ENCODE measurements at places on chromosomes 13 and 19. TPM values are rescaled to one million over a fixed set of nuclear protein-coding genes. Genes with fewer than 3 reads are reported as not detected.
A peak's percentile ranks its signal among the peaks of the same experiment; 100 is the strongest.

DNA sequence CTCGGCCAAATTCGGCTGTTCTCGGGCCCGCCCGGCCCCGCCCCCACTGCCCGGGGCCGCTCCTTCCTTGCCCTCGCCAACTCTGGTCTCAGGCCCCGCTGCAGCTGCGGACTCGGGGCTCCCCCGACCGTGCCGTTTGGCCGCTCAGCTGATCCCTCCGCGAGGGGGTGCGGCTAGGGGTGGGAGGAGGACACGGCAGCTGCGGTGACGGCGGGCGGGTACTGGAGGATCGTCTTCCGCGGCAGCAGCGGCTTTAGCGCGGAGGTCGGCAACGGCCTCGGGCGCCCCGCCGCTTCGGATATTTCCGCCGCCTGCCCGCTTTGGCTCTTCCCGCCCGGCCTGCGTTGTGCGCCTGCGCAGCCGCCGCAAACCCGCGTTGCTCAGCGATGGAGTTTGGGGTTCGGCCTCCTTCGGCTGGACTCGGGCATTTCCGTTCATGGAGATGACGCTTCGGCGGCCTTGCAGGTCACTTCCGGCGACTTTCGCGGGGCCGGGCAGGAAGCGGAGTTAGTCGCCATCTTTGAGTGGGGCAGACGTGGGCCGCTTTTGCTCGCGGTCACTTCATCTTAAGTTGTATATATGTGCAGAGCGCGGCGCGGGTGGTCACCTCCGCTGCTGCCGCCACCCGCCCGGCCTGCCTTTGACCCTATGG is 338 bp upstream of the UBE2M start:
- H3K27ac ChIP-seq: peak overlapping the region; percentile 99
- peaks cover 4% of the 10 kb centered on the region for H3K36me3 ChIP-seq
- peak overlapping the region; percentile 38 for H3K4me3 ChIP-seq
- peaks cover 69% of the 10 kb centered on the region for H3K4me1 ChIP-seq
- peak; percentile 99 for DNase-seq

DNA sequence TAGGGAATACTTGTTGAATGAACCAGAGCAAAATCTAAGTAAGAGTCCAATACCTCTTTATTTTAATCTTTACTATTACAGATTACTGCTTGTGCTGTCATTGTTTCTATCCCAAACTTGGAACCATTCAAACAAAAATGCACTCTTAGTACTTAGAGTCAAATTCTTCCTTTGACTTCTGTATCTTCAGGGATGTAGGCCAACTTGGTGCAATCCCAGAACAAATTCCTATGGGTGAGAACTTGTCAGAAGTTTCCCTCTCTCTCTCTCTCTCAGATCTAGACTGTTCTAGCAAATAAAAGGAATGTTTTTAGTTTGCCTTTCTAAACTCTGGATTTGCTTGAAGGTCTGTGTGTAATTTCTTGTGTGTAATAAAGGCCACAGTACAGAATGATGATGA is 329.0 kb upstream of the TMTC4 start:
- H3K4me1 ChIP-seq: no peaks in the 10 kb centered on the region
- no peak for DNase-seq
- no peaks in the 10 kb centered on the region for H3K27me3 ChIP-seq
- H3K27ac ChIP-seq: no peak overlapping the region
- H3K36me3 ChIP-seq: no peaks in the 10 kb centered on the region
- no peak overlapping the region for H3K4me3 ChIP-seq

DNA sequence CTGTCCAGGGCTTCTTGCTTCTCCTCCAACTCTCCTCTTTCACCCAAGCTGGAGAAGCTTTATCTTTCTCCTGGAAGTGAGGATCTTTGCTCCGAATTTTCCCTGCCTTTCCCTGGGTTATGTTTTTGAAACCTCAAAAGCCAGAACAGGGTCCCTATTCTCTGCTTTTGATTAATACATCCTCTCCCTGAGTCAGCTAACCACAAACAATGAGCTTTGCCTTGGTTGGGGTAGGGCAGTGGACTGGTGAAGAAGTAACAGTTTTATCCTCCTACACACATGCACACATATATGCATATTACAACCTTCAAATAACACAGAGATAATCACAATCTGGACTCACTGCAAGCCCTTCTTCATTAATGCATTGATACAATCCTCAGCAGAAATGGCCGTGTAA is 44.6 kb downstream of the DLEU7 start:
- no peak for DNase-seq
- H3K4me1 ChIP-seq: peaks cover 10% of the 10 kb centered on the region
- no peak overlapping the region for H3K27ac ChIP-seq
- no peaks in the 10 kb centered on the region for H3K36me3 ChIP-seq
- H3K4me3 ChIP-seq: no peak overlapping the region

DNA sequence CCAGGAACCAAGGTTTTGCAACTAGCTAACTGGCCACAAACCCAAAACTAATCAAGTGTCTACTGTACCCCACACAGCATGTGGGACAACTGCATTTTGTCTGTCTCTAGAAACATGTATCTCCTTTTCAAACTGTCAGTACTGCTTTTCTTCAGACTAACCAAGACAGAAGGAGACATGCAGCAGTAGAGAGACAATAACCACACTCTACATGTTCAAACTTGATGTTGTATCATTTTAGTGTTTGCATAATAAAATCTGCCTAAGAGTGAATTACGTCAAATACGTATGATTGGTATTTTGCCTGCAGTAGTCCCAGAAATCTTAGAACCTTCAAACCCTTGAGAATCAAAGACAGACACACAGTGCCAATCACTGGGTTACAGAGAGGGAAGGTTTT is 22.0 kb upstream of the FREM2 start:
- H3K4me3 ChIP-seq: no peak overlapping the region
- H3K27me3 ChIP-seq: no peaks in the 10 kb centered on the region
- H3K4me1 ChIP-seq: peaks cover under 1% of the 10 kb centered on the region
- DNase-seq: no peak
- H3K36me3 ChIP-seq: no peaks in the 10 kb centered on the region

DNA sequence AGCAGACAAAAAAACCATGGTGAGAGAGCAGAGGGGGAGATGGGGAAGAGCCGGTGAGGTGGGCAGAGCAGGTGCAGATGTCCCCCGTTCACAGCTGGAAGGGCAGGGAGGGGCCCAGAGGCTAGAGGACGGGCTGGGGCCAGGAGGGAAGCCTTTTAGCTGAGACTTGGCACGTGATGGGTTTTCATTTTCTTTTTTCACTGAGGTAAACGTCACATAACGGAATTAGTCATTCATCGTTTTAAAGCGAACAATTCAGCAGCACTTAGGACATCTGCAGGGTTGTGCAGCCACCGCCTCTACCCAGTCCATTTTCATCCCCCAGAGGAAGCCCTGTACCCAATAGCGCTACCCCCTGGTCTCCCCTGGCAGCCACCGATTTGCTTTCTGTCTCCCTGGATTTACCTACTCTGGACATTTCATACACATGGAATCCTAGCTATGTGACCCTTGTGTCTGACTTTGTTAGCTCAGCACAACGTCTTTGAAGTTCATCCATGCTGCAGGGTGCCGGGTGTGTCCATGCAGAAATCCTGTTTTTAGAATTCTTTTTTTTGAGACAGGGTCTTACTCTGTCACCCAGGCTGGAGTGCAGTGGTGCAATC is 16.0 kb upstream of the EMC10 start:
- no peaks in the 10 kb centered on the region for H3K4me1 ChIP-seq
- no peak overlapping the region for H3K27ac ChIP-seq
- no peak overlapping the region for H3K4me3 ChIP-seq
- DNase-seq: no peak

- no peaks in the 10 kb centered on the region for H3K36me3 ChIP-seq
- peaks cover 37% of the 10 kb centered on the region for H3K4me1 ChIP-seq
- peak; percentile 46 for DNase-seq
- H3K4me3 ChIP-seq: peak overlapping the region; percentile 53
- H3K27ac ChIP-seq: peak overlapping the region; percentile 48
These were observed 547 bp downstream of the ABCC4 start for GRCh38 chr13:95300625-95301182.

DNA sequence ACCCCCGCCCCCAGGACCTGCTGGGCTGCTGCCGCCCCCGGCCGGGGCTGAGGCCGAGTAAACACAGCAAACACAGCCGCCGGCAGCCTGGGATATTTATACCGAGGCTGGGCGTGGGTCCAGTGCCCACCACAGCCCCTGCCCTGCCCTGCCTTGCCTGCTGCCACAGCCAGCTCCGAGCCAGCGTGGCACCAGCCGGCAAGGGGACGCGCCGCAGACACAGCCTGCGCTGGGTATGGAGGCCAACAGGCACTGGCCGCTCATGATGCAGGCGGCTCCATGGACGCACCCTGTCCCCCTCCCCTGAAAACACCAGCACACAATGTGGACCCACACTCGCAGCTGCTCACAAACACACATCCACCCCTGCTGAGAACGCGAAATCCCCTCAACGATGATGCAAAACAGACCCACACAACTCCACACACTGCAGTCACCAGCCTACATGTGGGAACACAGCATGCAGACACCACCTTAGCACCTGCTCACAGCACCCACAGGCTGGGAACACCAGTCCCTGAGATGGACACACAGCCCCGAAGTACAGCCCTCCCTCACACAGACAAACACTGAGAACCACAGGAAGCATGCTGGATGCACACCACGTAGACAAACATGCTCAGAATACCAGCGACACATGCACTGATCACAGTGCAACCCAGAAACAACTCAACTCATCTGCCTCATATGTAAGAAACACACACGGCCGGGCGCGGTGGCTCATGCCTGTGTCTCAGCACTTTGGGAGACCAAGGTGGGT is 16.2 kb downstream of the CCDC97 start:
- H3K4me3 ChIP-seq: no peak overlapping the region
- peak overlapping the region; percentile 65 for H3K27ac ChIP-seq
- no peaks in the 10 kb centered on the region for H3K27me3 ChIP-seq
- peaks cover 46% of the 10 kb centered on the region for H3K4me1 ChIP-seq

GRCh38 chr19:55336101-55336500 is 3.6 kb upstream of the KMT5C start:
- no peaks in the 10 kb centered on the region for H3K27me3 ChIP-seq
- H3K4me1 ChIP-seq: peaks cover 21% of the 10 kb centered on the region
- H3K36me3 ChIP-seq: no peaks in the 10 kb centered on the region
- DNase-seq: no peak
- H3K4me3 ChIP-seq: no peak overlapping the region
- H3K27ac ChIP-seq: no peak overlapping the region

DNA sequence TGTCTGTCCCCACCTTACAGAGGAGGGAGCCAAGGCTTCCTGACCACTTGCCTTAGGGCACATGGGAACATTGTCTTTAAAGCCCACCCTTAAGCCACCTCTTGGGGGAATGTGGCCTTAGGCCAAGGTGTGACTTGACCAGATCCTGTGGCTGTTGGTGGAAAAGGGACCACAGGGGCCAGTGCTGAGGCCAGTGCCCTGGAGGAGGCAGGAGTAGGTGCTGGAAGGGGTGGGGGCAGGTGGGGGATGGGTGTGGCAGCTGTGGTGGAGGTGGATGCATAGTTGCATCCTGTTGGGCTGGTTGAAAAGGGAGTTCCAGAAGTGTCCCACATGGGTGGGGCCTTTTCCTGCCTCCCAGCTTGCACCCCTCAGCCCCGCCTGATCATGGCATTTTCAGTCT is 44.8 kb downstream of the DNM2 start:
- H3K4me3 ChIP-seq: no peak overlapping the region
- no peaks in the 10 kb centered on the region for H3K27me3 ChIP-seq
- DNase-seq: no peak
- H3K4me1 ChIP-seq: peaks cover 53% of the 10 kb centered on the region
- no peak overlapping the region for H3K27ac ChIP-seq

DNA sequence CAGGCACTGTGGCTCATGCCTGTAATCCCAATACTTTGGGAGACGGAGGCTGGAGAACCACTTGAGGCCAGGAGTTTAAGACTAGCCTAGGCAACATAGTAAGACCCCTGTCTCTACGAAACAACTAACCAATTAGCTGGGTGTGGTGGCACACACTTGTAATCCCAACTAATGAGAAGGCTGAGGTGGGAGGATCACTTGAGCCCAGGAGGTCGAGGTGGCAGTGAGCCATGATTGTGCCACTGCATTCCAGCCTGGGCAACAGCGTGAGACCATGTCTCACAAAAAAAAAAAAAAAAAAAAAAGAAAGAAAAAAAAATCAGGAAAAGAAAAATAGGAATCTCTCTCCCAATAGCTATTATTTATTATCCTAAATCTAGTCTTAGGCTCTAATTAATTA is 56.8 kb upstream of the UBAC2 start:
- no peaks in the 10 kb centered on the region for H3K36me3 ChIP-seq
- no peak overlapping the region for H3K27ac ChIP-seq
- no peaks in the 10 kb centered on the region for H3K4me1 ChIP-seq
- DNase-seq: no peak
- no peak overlapping the region for H3K4me3 ChIP-seq

DNA sequence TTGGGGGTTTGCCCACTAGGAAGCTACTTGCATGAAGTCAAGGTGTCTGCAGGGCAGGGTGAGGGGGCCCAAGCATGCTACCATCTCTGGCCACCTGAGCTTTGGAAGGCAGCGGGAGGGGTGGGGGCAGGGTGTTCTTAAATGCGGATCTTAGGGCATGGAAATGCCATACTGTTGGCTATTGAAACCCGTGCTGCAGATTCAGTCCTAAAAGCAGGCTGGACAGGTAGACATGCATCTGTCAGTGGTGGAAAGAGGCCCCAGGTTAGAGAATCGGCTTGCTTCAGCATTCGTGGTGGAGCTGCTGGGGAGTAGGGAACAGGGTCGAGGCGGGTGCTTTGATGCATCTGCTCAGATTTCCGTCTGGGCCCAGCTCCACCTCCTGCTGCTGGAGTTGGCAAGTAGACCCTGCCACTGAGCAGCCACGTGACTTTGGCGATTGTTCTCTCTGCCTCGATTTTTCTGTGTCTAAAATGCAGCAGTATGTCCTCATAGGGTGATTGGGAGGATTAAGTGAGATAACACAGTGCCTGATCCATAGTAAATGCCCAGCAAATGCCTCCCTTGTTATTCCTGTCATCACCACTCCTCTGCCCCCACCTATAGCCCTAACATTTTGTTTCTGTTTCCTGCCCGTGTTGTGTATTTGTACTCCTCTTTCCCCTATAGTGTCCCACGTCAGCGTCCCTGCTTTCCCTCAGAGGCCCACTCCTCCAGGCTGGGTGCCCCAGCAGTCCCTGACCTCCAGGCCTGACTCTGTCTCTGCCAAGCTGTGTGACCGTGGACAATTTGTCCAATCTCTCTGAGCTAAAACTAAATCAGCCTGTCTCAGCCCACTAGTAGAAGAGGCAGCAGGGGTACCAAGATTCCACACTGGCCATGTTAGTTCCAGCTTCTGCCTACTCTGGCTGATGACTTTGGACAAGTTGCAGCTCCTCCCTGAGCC is 5.8 kb downstream of the PPP1R37 start:
- no peak overlapping the region for H3K4me3 ChIP-seq
- no peaks in the 10 kb centered on the region for H3K36me3 ChIP-seq
- H3K4me1 ChIP-seq: peaks cover 97% of the 10 kb centered on the region
- DNase-seq: peak; percentile 49
- H3K27ac ChIP-seq: peak overlapping the region; percentile 37
- no peaks in the 10 kb centered on the region for H3K27me3 ChIP-seq

GRCh38 chr19:35438527-35438926 is 9.5 kb upstream of the FFAR2 start:
- no peaks in the 10 kb centered on the region for H3K27me3 ChIP-seq
- peaks cover 53% of the 10 kb centered on the region for H3K4me1 ChIP-seq
- DNase-seq: peak; percentile 68

- H3K27ac ChIP-seq: no peak overlapping the region
- H3K4me1 ChIP-seq: no peaks in the 10 kb centered on the region
- H3K27me3 ChIP-seq: no peaks in the 10 kb centered on the region
- DNase-seq: peak; percentile 32
- no peak overlapping the region for H3K4me3 ChIP-seq
These were observed 224.8 kb downstream of the NHLRC3 start for GRCh38 chr13:39263033-39263432.

Gene CEACAM1
- 1.8 TPM for total RNA-seq

Gene KLK12
- total RNA-seq: not detected

Gene TMEM38A
- 3.3 TPM for total RNA-seq

Gene ETV2
- not detected for total RNA-seq

Gene URAD
- total RNA-seq: not detected

Gene CYP4F12
- total RNA-seq: not detected

Gene C19orf67
- total RNA-seq: not detected

Gene KLK6
- total RNA-seq: not detected

Measured in body of pancreas (tissue), 4 donors.